ENCODE measurements at places on chromosomes 7 and 10.
A peak's percentile ranks its signal among the peaks of the same experiment; 100 is the strongest.

GRCh38 chr7:157526005-157526912, 189.5 kb downstream of the DNAJB6 start:
- DNase-seq, result no peak

GRCh38 chr10:58556516-58557165, 44.0 kb downstream of the BICC1 start:
- no peak for DNase-seq

GRCh38 chr7:100099452-100099851, 1.7 kb downstream of the MCM7 start:
- no peak for DNase-seq

DNA sequence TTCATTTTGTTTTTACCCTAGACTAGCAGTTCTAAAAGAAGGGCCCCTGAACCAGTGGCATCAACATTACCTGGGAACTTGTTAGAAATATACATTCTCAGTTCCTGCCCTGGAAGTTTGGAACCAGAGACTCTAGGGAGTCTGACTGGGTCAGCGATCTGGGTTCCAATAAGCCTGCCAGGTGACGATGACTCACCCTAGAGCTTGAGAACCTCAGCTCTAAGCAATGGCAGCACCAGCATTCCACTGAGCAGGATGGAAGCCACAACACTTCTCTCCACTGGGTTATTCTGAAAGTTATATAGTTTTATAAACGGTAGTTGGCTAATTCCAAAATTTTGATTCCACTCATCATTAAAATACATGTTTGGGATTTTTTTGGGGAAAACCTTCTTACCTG, 97.0 kb upstream of the AMPH start:
- DNase-seq, result no peak

- DNase-seq, result no peak
Measured at GRCh38 chr10:34698979-34699378, 116.1 kb downstream of the PARD3 start.

DNA sequence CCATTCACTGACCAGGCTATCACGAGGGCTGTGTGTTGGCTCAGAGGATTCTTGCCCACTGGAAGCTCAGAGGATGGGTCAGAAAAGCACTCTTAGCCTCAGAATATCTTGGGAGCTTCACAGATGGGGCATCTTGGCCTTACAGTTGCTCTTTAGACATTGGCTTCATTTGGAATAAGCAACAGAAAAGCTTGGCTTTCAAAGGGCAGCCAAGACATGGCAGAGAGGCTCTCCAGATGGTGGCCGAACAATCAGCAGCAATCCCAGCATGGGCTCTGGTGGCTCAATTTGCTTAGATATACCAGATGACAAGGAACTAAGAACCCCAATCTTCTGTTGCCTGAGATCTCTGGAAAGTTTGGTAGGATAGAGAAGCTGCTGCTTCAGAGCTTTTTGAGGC, 446.2 kb downstream of the ADRA2A start:
- no peak for DNase-seq

GRCh38 chr7:96016735-96017134, 244.4 kb downstream of the DYNC1I1 start:
- no peak for DNase-seq

- no peak for DNase-seq
Measured at GRCh38 chr10:6119423-6119822, 30.6 kb downstream of the RBM17 start.

- no peak for DNase-seq
Measured at GRCh38 chr7:116030651-116031276, at the start of gene TFEC. TSS of gene TFEC (minus strand) at chr7:116030763. CDS start at chr7:115984441, 46,322 bp downstream.

DNA sequence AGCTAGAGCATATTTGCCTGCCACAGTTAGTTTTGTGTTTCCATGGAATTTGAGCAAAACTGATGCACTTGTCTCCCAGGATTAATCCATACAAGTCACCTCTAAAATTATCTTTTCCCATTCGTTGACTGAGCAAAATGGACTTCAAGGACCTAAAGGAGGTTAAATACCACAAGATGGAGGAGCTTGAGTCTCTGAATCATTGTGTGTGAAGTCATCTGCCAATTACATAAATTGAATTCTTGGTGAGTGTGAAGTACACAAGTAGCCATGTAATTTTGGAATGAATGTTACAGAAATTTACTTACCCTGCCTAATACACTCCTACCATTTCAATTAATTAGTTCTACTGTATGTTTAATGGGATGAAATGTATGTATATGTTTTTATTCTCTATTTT, 501.7 kb upstream of the POT1 start:
- no peak for DNase-seq

GRCh38 chr10:105986486-105986885, 1178.0 kb downstream of the SORCS1 start:
- DNase-seq, result no peak

GRCh38 chr7:37796138-37796775, 52.1 kb upstream of the NME8 start:
- DNase-seq, result no peak

- no peak for DNase-seq
Measured at GRCh38 chr10:124340033-124340760, 78.5 kb downstream of the OAT start.

DNA sequence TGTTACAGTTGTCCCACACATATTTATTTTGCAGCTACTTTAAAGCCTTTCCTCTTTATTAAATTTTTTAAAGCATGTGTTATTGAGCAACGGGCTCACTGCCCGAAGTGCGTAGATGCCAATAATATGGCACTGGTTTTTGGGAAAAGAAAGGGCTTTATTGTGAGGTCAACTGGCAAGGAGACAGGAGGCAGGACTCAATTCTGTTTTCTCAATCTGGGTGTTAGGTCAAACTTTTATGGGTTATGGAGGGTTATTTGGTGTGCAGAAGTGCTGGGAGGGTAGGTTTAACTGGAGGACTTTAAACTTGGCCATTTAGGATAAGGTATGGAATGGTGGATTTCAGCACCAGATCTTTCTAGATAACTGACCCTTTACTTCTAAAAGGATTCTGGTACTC, 183.6 kb downstream of the LRRC4 start:
- no peak for DNase-seq

GRCh38 chr10:103888113-103888841, 29.7 kb downstream of the STN1 start:
- DNase-seq, result no peak

DNA sequence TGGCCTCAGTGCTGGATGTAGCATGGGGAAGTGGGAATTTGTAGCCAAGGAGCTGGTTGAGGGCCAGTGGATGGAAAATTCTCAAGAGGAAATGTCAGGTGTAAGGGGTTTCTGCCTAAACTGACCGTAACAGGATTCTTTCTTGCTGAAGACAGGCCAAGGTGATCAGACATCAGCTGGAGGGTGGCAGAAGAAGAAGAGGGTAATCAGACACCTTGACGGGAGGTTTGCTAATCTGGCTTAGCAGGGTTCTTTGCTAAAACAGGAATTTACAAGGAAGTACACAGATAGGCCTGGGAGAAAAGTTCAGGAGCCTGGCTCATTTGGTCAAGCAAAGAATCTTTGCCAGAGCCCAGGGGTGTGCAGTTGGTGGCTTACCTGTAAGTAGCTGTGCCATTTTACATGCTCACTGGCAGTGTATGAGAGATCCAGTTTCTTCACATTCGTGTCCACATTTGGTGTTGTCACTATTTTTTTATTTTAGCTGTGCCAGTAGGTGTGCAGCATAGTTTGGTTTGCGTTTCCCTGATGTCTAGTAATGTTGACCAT, 73.7 kb downstream of the BMPR1A start:
- DNase-seq, result no peak

GRCh38 chr10:18456984-18457383, 194.4 kb downstream of the NSUN6 start:
- DNase-seq, result no peak

DNA sequence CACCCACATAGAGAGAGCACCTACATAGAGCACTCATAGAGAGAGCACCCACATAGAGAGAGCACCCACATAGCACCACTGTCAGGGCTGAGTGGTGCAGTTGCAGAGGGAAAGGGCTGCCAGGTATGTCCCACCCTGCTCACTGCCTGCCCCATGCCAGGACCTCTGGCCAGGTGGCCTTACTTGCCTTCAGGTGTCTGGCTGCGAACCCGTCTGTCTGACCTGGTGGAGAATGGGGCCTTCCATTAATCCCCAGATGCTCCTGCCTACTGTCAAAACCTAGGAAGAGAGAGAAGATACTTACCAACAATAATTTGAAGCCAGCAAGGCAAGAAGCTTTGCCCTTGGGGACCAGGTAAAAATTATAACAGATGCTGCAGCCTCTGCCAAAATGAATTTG, 51.1 kb downstream of the INSIG1 start:
- DNase-seq, result no peak

- DNase-seq, result no peak
Measured at GRCh38 chr10:21184216-21184615, 287.1 kb upstream of the NEBL start.

DNA sequence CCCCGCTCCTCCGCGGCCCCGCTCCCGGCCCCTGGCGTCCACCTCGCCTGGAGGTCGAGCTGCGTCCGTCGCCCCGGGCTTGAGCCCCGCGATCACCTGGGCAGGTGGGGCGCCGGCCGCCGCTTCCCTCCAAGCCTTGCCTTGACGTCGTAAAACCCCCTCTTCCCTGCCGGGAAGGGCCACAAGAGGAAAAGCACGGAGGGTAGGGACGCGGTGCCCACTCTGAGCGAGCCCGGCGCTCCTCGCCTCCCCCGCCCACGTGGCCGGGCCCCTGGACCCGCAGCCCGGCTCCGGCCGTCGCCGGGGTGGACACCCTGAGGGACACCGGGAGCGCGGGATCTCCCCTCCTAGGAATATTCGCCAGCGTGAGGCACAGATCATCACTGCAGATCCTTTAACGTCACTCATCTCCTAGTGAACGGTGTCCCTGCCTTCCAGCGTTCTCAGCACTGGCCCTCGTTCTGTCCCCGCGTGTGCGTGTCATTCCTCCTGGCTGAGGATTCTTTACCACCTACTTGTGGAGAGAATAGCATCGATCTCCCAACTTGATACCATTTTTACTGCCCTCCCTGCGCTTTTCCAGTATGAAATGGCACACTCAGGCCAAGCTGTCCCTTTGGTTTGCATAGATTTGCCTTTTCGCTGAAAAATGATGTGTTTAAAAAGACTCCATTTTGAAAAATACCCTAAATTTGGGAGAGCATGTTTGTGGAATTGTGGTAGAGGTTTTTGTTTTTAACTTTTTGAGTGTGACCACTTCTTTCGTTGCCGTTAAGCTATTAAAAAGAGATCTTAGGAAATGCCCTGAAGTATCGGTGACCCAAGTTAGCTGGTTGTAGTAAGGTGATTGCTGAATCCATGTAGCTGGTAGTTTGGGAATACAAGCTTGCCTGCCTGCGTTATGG, 649 bp downstream of the ACTR3B start:
- peak; percentile 8 for DNase-seq

- DNase-seq, result no peak
Measured at GRCh38 chr7:26404189-26404996, 112.7 kb downstream of the SNX10 start.

DNA sequence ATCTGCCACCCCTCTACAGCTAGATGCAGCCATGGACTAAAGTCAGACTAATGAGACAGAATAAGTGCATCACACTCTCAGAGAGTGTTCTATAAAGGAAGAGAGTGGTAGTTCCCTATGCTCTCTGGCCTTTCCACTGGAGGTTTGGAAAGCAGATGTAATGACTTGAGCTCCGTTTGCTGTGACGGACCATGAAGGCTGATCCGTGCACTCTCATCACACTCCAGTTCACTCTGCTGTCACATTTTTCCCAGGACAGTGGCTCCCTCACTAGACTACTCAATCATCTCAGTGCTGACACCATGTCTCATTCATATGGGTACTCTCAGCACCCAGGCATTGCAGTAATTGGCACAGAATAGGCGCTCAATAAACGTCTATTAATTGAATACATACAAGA, 20.4 kb downstream of the TRDMT1 start:
- no peak for DNase-seq

GRCh38 chr10:1515121-1515779, 222.1 kb downstream of the ADARB2 start:
- DNase-seq, result no peak

GRCh38 chr7:37069336-37069735, 345.0 kb upstream of the AOAH start:
- DNase-seq, result no peak

DNA sequence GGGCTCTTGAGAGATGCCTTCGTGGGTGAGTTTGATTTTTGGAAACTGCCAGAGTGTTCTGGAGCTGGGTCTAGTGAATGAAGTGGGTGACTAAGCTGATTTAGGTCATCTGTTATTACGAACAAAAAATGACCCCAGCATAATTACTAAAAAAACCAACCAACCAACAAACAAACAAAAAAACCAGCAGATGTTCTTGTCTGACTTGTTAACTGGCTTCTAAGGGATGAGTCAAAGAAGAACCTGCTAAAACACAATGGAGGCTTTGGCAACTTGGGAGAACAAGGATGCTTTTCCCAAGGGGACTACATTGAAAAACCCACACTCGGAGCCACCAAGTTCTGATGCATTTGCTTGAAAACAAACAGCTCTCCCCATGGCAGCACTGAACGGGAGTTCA, 11.5 kb downstream of the TACR2 start:
- DNase-seq, result no peak

GRCh38 chr7:13578294-13578693, 411.2 kb downstream of the ETV1 start:
- DNase-seq, result no peak

DNA sequence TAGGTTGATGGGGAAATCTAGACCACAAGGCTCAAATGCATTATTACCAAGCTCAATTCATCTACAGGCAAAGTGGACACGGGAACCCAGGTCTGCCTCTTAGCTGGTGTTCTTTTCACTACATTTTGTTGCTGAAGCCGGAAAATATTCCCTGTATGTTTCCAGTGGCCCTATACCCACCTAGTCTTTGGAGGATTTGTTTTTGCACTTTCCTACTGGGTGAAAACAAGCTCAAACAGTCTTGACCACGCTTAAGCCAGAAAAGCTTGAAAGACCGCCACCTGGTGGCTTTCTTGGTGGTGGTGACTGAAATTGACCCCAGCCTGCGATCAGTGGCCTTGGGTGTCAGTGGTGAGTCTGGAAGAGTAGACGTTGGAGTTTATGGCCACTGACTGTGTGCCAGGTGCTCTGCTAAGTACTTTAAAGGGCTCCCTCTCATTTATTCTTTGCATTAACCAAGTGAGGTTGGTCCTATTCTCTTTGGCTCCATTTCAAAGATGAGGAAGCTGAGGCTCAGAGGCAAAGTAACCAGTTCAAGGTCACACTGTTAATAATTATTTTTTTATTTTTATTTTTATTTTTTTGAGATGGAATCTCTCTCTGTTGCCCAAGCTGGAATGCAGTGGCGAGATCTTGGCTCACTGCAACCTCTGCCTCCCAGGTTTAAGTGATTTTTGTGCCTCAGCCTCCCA, 11.1 kb upstream of the CRTAC1 start:
- peak; percentile 27 for DNase-seq

DNA sequence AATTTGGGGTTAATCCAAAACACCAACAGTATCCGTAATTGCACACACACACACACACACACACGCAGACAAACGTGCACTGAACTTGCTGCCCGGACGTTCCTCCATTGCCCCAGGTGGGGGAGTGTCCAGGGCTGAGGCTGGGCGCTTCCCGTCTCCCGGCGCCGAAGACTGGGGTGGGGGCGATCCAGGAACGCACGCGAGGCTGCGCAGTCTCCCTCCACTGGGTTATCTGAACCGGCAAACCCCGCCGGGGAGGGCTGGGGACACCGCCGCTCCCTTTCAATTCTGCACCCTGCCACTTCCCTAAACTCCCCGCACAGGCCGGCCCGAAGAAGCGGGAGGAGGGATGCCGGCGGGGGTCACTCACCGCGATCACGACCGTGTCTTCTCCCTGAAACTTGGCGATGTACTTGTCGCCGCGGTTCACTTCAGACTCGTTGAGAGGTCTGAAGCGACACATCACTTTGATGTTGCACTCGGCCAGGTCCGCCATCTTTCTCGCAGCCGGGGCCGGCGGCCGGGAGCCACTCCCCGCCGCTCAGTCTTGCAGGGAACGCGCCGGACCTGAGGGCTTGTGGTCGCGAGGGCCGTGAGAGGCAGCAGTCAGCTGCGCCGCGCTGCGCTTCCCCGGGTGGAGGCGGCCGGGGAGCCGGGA, 618 bp downstream of the KIF5B start:
- DNase-seq, result peak; percentile 38

Measured in stimulated activated CD4-positive, alpha-beta T cell treated with anti-CD3 and anti-CD28 coated beads, Interleukin-4, amount 100 ng/mL, for 48 hours (primary cell).